Activated CD4-positive, alpha-beta T cell treated with anti-CD3 and anti-CD28 coated beads, Interleukin-2, amount 10 ng/mL, durations not matched to agents 24 days and 14 days (primary cell): ENCODE measurements at places on chromosomes 2 and 18. TPM values are rescaled to one million over a fixed set of nuclear protein-coding genes. Genes with fewer than 3 reads are reported as not detected.

- no peak overlapping the region for H3K27ac ChIP-seq
- no peaks in the 10 kb centered on the region for H3K36me3 ChIP-seq
- H3K4me3 ChIP-seq = no peak overlapping the region
These were observed 113.7 kb downstream of the EPB41L3 start for GRCh38 chr18:5430131-5430530.

- no peaks in the 10 kb centered on the region for H3K36me3 ChIP-seq
- H3K4me1 ChIP-seq = peaks cover 22% of the 10 kb centered on the region
- no peak overlapping the region for H3K4me3 ChIP-seq
- no peak for DNase-seq
- H3K27ac ChIP-seq = no peak overlapping the region
These were observed 9.8 kb upstream of the RAB17 start for GRCh38 chr2:237600205-237600846.

- peaks cover 53% of the 10 kb centered on the region for H3K4me1 ChIP-seq
- H3K36me3 ChIP-seq = peaks cover 9% of the 10 kb centered on the region
- peak; percentile 82 for DNase-seq
- H3K27ac ChIP-seq = peak overlapping the region; percentile 93
- H3K4me3 ChIP-seq = peak overlapping the region; percentile 74
- H3K27me3 ChIP-seq = no peaks in the 10 kb centered on the region
These were observed 55.0 kb downstream of the PKDCC start for GRCh38 chr2:42102591-42103450.

- peaks cover 7% of the 10 kb centered on the region for H3K36me3 ChIP-seq
- peaks cover 37% of the 10 kb centered on the region for H3K4me1 ChIP-seq
- no peaks in the 10 kb centered on the region for H3K27me3 ChIP-seq
- H3K4me3 ChIP-seq = no peak overlapping the region
These were observed 39.7 kb downstream of the HPCAL1 start for GRCh38 chr2:10342245-10342951.

DNA sequence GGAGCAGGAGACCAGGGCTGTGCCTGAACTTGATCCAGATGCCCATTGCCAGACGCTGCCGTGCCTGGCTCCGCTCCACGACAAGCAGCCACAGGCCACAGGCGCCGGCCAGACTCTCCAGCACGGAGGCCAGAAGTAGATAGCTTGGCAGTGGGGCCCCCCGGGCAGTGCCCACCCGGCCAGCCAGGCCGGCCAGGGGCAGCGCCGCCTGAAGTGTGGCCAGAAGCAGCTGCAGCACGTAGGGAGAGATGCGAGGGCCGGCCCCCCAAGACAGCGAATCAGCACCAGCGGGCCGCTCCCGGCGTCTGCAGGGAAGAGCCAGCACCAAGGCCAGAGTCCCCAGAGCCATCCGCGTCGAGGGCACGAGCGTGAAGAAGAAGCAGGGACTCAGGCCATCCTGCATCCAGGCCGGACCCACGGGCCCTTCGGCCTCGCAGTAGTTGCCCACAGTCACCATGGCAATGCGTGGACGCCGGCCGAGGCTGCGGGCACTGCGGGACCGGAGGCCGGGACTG is 484 bp downstream of the ABCB6 start:
- H3K27me3 ChIP-seq = no peaks in the 10 kb centered on the region
- H3K36me3 ChIP-seq = peaks cover 58% of the 10 kb centered on the region
- H3K27ac ChIP-seq = peak overlapping the region; percentile 81

DNA sequence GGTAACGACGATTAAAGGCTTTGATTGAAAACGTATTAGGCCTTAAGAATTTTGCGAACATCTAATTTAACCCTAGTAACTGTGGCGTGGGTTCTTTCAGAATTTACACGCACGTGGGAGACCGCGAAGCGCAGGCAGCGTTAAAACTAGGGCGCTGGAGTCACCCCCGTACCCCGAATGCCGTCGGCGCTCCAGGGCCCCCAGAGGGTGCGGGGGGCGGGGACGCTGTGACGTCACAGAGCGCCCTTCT is 673 bp upstream of the SMCHD1 start:
- H3K4me3 ChIP-seq = peak overlapping the region; percentile 94
- peaks cover 13% of the 10 kb centered on the region for H3K36me3 ChIP-seq
- peak overlapping the region; percentile 100 for H3K27ac ChIP-seq
- no peaks in the 10 kb centered on the region for H3K27me3 ChIP-seq
- DNase-seq = peak; percentile 94

Gene CCDC102B
- 0.58 and 1.1 TPM in 2 replicates for total RNA-seq

Gene PDE1A
- total RNA-seq = not detected in 2 replicates
